Muscle of leg (tissue), 16 donors: ENCODE measurements at places on chromosomes 11 and 22. TPM values are rescaled to one million over a fixed set of nuclear protein-coding genes. Genes with fewer than 3 reads are reported as not detected.

Gene CRYBB1
- 1.2 TPM for total RNA-seq

Gene ANKK1
- 0.09 TPM for total RNA-seq

Gene MS4A15
- not detected for total RNA-seq

Gene OR8D4
- 0.04 TPM for total RNA-seq

Gene OR2D2
- total RNA-seq = not detected

Gene CCDC116
- total RNA-seq = 0.27 TPM

Gene DEUP1
- total RNA-seq = 0.04 TPM

Gene SMIM35
- under 0.01 TPM for total RNA-seq

Gene ARCN1
- total RNA-seq = 86.4 TPM

Gene ANO1
- total RNA-seq = 5.8 TPM

Gene MCHR1
- 0.27 TPM for total RNA-seq

Gene FAT3
- 6.2 TPM for total RNA-seq

Gene SLC22A8
- total RNA-seq = not detected

Gene CNGA4
- not detected for total RNA-seq

Gene HBG2
- total RNA-seq = 9,238 TPM

Gene ANO9
- 0.09 TPM for total RNA-seq

Gene CHST1
- total RNA-seq = 6.7 TPM

Gene MMP12
- total RNA-seq = not detected

Gene FBXO3
- total RNA-seq = 34.8 TPM

Gene PLEKHA7
- 2.6 TPM for total RNA-seq

Gene OR5D13
- not detected for total RNA-seq

Gene TSKU
- total RNA-seq = 13.9 TPM

Gene NPTXR
- total RNA-seq = 2.2 TPM

Gene NFAM1
- total RNA-seq = 0.62 TPM

Gene HOATZ
- total RNA-seq = not detected

Gene TESMIN
- total RNA-seq = 0.09 TPM

Gene HEPHL1
- total RNA-seq = not detected

Gene ACRV1
- not detected for total RNA-seq

Gene GLYATL1
- 0.58 TPM for total RNA-seq
